NCI-H2171 (cell line): ENCODE measurements at places on chromosomes 16 and 17.
A peak's percentile ranks its signal among the peaks of the same experiment; 100 is the strongest.

- DNase-seq, result no peak
These were observed 18.4 kb upstream of the PRKCA start for GRCh38 chr17:66283971-66284370.

DNA sequence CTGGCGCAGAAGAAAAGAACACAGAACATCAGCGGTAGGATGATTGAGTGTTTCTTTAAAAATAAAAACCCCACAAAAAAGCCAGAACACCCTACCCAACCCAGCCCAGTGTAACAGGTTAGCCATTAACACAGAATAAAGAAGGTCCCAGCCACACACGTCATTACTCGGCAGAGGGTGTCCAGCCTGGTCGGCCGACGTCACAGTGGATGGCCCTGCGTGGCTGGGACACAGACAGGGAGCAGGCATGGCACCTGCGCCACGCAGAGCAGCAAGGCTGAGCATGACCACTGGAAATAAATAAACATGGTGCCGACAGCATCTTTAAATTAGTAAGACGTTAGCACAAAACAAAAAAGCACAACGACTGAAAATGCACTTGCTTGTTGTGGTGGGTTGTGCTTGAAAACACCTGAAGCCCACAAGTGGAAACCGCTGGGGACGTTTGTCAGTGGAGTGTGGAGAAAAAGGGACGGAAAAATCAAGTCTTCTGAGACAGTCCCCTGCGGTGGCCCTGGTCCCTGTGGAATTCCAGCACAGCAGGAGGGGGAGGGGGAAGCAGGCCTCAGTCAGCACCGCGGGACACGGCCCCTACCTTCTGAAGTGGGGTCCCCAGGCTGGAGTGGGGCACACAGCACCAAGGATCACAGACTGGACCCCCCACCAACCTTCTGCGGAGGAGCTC lies 39.2 kb downstream of the SLC7A5 start:
- DNase-seq, result no peak

DNA sequence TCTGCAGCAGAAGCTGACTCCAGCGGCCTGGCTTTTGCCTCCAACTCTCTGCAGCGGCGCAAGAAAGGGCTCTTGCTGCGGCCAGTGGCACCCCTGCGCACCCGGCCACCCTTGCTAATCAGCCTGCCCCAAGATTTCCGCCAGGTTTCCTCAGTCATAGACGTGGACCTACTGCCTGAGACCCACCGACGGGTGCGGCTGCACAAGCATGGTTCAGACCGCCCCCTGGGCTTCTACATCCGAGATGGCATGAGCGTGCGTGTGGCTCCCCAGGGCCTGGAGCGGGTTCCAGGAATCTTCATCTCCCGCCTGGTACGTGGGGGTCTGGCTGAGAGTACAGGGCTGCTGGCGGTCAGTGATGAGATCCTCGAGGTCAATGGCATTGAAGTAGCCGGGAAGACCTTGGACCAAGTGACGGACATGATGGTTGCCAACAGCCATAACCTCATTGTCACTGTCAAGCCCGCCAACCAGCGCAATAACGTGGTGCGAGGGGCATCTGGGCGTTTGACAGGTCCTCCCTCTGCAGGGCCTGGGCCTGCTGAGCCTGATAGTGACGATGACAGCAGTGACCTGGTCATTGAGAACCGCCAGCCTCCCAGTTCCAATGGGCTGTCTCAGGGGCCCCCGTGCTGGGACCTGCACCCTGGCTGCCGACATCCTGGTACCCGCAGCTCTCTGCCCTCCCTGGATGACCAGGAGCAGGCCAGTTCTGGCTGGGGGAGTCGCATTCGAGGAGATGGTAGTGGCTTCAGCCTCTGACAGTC lies 1.3 kb downstream of the PARD6A start:
- DNase-seq, result no peak

DNA sequence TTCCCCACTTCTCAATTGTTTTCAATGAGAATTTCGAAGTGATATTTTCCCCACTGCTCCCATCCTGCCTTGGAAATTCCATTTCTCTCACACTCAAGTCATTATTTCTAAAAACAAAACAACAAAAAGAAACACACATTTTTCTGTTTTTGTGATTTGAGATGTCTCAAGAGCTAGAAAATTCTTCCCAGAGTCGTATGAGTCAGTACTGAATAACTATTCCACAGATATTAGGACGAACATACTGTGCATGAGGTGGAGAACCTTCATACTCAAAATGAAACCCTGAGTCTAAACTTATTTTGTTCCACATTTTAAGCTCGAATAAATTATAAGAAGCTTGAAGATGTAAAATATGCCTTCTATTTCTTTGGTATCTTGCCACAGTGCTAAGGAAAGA lies 204.6 kb downstream of the SLC39A11 start:
- no peak for DNase-seq

GRCh38 chr16:68884401-68884800 lies 41.1 kb downstream of the TANGO6 start:
- no peak for DNase-seq

- no peak for DNase-seq
These were observed 23.2 kb upstream of the CCL22 start for GRCh38 chr16:57335366-57335765.

GRCh38 chr17:42276609-42277341 lies 584 bp upstream of the STAT5B start:
- no peak for DNase-seq

DNA sequence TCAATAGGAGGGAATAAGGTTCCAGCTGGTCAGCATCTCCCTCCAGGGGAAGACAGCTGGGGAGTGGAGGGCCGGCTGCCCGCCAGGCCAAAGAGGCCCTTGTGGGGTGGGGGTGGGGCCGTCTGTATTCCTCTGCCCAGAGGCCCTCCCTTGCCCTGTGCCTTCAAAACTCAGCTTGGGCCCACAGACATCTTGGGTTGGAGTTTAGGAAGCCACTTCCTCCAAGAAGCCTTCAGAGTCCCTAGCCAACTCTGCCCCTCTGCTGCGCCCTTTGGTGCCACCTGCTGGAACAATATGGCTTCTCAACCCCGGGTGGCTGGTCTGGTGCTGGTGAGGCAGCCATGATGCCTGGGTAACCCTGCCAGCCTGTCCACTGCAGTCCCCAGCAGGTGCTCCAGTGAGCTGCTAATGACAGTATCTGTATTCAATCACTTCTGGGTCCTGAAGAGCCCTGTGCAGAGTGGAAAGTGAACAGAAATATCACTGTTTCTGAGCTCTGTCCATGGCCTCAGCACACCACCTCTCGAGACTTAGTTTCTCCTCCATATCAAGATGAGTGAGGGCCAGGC lies 16.7 kb downstream of the HSD11B2 start:
- DNase-seq, result no peak

GRCh38 chr16:81599034-81599744 lies 154.6 kb downstream of the CMIP start:
- no peak for DNase-seq

DNA sequence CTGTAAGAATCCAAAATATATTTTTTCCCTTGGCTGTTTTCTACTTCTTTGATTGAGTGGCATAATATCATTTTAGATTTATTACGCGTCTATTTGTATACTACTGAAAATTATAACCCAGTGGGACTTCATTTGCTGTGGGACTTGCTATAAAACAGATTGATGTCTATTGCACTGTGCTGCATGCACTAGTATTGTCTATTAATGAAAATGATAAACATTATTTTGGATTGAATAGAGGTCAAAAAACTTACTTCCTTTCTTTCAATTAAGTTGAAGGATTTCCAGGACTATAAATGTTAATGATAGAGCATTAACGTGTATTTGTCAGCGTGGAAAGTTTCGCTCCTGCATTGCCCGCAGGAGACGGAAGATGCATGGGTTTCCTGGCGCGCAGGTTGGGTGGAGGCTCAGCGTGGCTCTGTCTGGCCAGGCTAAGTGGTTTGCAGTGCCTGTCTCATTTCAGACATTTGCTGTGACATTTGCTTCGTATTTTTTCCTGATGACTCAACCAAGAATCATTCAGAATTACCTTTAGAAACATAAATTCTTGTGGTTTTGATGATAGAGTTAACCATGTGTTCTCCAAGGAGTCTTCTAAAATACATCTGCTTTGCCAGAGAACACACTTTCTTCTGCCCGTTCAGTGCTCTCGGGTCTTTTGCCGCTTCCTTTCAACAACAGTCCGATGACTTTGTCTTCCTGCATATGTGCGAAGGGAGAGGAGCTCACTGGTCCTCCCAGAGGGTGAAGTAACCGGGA lies 216.7 kb downstream of the RPTOR start:
- DNase-seq, result no peak

DNA sequence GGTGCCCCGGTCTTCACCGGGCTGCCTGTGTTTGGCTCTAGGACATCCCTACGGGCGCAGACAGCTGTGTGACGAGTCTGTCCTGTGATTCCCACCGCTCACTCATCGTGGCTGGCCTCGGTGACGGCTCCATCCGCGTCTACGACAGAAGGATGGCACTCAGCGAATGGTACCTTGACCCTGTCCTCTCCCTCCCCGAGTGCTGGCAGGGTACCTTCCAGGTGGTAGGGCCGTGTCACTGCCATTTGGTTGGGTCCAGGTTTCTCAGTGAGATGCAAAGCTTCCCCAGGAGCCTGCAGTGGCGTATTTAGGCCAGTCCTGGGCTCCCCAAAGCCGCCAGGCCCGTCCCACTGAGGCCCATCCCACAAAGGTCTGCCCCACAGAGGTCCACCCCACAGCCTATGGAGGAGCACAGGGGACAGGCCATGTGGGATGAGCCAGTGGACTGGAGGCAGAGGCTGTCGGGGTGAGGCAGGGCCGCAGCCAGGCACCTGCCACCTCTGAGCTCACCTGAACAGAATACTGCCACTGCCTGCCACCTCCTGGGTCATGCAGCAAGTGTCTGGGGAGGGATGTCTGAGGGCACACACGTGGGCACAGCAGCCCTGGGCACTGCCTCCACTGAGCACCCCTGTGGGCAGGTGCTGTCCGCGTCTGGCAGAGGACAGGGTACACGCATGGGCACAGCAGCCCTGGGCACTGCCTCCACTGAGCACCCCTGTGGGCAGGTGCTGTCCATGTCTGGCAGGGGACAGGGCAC lies 31.4 kb upstream of the CHMP6 start:
- DNase-seq, result no peak

DNA sequence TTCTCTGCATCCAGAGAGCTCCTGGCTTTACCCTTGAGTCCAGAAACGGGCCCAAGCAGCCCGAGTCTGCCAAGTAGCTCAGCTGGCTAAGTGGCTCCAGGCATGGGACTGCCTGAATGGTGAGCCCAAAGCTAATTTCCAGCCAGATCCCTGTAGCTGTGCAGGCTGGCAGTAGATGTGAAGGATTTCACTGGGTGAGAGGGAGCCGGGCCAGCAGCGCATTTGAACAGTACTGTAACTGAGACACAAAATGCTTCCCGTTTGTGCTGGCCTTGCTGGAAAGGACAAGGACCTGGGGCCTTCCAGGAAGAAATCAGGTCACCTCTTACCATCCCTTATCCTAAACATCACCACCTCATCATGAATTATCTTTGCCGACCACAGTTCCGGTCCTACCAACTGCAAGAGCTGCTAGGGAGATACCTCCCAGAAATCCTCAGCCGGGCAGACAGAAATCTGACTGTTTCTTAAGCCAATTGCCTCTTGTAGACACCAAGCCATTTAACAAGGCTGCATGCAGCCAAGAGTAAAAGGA lies 3.7 kb downstream of the TIMP2 start:
- DNase-seq, result no peak

- DNase-seq, result no peak
These were observed 24.8 kb downstream of the KRT23 start for GRCh38 chr17:40912486-40913210.

DNA sequence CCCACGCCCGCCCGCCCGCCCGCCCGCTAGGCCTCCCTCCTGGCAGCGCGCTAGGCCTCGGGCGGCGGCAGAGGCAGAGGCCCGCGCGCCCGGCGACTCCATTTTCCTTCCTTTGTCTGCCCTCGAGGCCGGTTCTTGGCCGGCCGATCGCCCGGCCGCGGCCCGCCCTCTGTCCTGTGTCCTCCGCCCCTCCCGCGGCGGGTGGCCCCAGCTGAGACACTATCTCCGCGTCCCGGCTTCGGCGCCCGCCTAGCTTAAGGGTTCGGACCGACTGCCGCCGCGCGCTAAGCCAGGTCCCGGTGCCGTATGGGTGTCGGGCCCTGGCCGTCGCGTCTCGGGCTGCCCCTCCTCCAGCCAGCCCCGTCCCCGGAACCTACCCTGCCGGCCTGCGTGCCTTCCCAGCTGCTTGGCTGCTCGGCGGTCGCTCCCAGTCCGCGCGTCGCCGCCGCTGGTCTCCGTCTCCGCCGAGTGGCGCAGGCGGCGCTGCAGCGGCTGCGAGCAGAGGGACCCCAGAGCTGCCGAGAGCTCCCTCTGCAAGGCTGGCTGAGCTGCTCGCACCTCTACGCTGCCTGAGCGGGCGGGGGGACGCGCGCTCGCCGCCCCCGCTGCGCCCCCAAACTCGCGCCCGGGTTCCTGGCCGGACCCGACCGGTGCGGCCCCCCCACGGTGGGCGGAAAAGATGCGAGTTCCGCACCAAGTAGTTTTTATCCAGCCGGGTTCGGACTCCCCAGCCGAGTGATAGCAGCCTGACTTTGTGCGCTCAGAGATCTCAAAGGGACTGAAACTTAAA lies 787 bp downstream of the CTCF start:
- DNase-seq, result peak; percentile 39

- no peak for DNase-seq
These were observed 1.2 kb downstream of the RABEP2 start for GRCh38 chr16:28923652-28924398.

DNA sequence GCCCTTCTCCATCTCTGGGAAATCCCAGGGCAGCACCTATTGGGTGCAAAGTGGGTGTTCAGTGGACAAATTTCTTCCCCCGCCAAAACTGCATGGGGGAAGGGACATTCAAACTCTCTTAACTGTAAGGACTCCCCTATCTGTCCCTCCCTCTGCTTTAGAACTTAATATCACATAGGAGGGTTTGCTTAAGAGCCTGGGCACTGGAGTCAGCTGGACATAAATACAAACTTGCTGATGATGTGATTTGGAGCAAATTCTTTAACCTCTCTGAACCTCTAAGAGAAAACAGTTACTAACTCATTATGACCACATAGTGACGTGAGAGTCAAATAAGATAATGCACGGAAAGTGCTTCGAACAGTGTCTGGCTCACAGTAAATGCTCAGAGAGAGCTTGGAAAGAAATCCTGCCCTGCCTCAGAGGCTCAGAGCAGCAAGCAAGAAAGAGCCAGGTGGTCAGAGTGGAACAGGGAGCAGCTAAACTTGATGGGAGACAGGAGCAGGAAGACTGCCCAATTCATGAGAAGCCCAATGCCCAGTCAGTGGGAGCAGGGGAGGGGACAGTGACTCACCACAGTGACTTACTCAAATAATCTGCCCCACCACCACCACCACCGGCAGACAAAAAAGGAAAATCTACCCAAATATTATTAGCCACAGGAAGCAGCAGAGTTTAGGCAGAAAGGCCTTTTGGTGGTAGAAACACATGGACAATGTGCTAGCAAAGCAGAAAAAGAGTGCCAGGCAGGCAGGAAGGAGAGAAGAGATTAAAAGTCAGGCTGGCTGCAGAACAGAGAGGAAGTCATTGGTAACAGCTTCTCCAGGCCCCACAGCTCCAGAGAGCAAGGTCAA lies 23.9 kb upstream of the CCL1 start:
- no peak for DNase-seq
